ENCODE measurements at places on chromosomes 13 and 19.

DNA sequence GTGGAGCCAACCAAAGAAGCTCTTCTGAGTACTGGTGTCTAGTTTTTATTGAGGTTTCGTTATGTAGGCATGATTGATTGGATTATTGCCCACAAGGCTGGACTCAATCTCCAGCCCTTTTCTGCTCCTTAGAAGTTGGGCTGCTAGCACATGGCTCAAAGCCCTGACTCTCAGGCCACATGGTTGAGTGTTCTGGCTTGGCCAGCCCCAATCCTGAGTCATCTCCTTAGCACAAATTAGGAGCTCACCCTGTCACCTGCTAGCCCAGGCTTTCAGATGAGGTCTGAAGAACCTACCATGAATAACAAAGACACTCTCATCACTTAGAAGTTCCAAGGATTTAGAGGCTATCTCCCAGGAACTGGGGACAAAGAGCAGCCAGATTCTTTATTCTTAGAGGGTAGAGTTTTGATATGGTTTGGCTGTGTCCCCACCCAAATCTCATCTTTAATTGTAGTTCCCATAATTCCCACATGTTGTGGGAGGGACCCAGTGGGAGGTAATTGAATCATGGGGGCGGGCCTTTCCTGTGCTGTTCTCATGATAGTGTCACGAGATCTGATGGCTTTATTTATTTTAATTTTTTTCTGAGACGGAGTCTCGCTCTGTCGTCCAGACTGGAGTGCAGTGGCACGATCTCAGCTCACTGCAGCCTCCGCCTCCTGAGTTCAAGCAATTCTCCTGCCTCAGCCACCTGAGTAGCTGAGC lies 11.3 kb downstream of the DPY19L3 start:
- no peak for DNase-seq

DNA sequence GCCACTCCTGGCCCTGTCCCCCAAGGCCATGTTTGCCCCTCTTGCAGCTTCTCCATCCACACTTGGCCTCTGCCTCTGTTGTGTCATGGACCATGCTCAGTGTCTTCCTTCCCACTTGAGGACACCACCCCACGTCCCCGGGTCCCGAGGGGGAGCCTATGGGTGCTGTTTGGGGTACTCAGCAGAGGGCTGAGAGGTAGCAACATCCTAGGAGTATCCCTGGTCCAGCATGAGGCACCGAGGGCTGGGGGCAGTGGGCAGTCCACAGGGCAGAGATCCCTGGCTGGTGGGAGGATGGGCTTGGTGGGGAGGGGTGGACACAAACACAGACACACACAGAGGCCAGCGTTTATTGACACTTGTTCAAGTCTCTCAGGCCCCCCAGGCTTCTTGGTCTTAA lies 1.7 kb downstream of the COX7A1 start:
- DNase-seq, result no peak

DNA sequence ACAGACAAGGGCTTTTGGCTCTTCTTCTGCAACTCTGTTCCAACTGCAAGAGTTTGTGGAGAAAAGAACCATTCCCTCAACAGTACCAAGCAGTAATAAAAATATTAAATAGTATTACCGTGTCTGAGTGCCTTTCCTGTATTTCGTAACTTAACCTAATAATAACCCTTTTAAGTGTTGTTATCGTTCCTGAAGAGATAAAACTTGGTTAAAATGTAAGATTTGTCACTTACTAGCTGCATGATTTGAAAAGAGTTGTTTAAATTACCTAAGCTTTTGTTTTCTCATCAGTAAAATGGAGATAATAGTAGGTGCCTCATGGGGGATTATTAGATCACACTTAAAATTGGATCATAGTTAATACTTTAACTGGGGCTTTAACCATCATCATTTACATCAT lies 447.2 kb downstream of the GPC5 start:
- DNase-seq, result no peak

GRCh38 chr19:45630463-45630862 lies 8.7 kb downstream of the EML2 start:
- DNase-seq, result no peak

GRCh38 chr13:40408602-40409001 lies 257.8 kb downstream of the FOXO1 start:
- DNase-seq, result no peak

DNA sequence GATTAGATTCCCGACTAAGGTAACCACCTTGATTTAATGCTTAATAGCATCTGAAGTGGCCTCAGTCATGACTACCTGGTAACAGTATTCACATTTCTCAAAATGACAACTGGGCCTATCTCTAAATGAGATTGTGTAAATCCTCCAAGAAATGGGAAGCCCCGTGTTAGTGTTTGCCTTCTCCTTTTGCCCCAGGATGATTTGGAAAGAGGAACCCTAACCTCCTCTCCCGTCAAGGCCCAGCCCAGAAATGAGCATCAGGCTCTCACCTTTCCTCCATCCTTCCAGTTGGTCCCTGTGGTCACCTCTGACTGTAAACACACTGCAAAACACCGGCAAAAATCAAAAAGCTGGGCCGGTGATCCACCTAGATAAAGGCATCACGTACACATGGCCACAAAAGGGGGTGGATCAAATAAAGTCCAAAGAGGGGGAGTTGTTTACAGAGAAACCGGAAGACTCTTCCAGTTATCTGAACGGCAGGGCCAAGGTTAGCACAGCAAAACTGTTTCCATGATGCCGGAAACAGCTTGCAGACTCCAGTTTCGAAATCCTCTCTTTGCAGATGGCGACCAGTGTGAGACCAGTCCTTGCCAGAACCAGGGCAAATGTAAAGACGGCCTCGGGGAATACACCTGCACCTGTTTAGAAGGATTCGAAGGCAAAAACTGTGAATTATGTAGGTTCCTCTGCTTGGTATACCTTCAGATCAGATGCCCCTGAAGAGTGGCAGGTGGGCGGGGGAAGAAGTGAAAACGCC lies 16.4 kb downstream of the F10 start:
- no peak for DNase-seq

GRCh38 chr13:42219876-42220275 lies 52.1 kb upstream of the AKAP11 start:
- DNase-seq, result no peak

DNA sequence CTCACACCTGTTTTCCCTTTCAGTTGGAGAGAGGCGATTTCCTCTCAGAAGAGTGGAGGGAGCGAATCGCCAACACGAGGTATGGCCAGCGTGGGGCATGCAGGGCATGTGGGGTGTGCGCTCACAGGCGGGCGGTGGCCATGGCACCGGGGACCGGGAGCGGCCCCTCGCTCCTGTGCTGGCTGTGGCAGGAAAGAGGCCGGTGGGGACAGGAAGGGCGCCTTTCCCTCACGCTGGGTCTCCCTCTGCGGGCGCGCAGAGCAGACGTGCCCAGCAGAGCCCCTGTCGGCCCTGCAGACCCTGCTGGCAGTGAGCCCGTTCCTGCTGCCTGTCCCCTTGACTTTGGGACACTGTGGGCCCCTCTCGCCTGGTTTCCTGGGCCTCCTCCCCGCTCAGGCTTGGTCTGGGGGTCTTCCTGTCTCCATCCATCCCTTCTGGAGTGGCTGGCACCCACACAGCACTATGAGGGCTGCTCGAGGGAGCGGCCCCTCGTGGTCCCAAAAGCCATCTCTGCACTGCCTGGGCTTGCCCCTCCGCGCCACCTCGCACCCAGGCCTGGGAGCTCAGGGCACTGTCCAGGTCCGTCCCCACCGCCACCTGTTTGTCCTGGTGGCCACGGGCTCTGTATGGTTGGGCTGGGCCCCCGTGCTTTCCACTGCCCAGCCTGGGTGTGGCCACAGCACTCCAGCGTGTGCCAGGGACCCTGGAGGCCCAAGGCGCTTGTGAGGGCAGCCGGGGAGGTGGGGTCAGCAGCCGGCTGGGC lies 36.1 kb downstream of the PLEKHJ1 start:
- DNase-seq, result no peak

DNA sequence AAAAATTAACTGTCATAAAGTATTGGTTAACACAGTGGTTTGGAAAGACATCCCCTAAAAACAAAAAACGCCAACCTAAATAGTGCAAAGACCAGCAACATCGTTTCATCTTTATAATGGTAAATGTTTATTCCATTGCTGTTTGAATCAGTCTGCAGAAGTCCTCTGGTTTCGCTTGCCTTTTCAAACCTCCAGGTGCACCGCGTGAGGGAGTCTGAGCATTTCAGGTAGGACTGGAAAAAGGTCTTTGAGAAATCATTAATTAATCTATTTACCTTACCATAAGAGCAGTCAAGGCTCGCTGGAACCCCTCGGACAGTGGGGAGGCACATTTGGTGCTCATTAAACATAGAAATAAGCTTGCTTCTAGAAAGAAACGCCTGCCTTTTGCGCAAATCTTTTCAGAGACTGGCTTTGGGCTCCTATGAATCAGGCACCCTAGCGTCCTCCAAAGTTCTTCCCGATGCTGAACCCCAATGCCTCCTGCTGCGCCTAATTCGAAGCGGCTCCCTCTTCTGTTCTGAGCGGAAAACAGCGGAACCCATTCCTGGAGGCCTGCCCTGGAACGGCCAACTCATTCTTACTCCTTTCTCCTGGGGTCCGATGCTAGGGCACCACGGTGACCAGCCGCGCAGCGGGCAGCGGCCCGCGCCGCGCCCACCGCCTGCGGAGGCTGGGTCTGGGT lies 951 bp upstream of the MTUS2 start:
- DNase-seq, result no peak

DNA sequence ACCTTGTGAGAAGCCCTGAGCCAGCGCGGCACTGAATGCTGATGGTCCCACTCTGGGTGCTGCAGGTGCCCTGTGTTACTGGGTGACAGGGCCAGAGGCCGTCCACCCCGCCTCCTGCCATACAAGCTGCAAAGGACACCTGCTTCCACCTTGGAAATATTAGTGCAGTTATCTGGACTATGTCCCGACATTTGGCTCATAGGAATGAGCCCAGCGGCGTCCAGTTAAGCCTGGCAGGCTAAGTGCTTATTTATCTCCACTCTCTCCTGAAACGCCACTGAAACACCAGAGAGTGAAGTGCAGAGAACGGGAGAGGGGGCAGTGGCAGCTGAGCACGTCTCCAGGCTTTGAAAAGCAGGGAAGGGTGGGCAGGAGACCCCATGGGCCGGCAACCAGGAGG lies 145.8 kb downstream of the KDM4B start:
- no peak for DNase-seq

DNA sequence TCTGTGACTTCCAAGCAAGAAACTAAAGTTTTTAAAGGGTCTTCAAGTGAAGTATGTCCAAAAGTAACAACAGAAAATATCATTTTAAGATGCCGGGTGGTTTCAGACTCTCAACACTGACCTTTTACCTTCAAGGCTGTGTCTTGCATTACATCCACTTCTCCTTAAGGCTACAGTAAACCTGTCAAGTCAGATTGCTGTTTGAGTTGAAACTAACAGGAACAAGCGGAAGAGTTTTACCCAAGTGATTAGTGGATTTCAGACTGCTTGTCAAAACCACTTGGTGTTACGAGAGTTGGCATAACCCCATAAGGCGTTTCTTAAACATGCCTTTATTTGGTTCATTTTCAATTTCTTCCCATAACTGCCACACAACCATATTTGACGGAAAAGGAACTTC lies 283.1 kb downstream of the DCT start:
- DNase-seq, result no peak

All from activated T-helper 1 cell treated with Interleukin-2 at 50 U/mL for 16 hours (primary cell).